ENCODE measurements at places on chromosomes 13 and 19. TPM values are rescaled to one million over a fixed set of nuclear protein-coding genes. Genes with fewer than 3 reads are reported as not detected.
A peak's percentile ranks its signal among the peaks of the same experiment; 100 is the strongest.

DNA sequence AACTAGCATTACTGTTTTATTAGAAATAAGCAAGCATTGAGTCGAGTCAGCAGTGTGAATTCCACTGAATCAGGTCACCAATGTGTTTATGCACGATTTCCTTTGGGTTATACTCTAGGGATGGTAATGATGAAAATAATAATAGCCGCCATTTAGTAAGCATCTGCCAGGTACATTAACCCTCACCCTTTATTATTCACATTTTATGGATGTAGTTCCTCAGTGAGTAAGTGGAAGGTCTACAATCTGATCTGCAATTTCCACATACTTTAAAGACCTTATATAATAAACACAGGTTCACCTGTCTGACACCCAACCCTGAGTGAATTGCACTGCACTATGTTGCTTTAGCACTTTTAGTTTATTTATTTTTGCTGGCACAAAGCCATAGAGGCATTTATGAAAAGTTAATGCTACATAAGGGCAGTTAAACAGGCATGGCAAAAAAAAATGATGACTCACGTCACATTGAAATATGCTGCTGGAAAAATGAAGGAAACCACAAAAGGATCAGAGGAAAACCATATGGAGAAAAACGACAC is 122.4 kb downstream of the TRPC4 start:
- no peak overlapping the region for H3K4me3 ChIP-seq
- no peak for DNase-seq
- H3K27ac ChIP-seq, result no peak overlapping the region
- no peaks in the 10 kb centered on the region for H3K36me3 ChIP-seq

GRCh38 chr19:11191273-11191755 is 6.0 kb downstream of the KANK2 start:
- no peak overlapping the region for H3K4me3 ChIP-seq
- no peaks in the 10 kb centered on the region for H3K27me3 ChIP-seq
- H3K4me1 ChIP-seq, result no peaks in the 10 kb centered on the region
- H3K36me3 ChIP-seq, result no peaks in the 10 kb centered on the region
- peak overlapping the region; percentile 5 for H3K27ac ChIP-seq

DNA sequence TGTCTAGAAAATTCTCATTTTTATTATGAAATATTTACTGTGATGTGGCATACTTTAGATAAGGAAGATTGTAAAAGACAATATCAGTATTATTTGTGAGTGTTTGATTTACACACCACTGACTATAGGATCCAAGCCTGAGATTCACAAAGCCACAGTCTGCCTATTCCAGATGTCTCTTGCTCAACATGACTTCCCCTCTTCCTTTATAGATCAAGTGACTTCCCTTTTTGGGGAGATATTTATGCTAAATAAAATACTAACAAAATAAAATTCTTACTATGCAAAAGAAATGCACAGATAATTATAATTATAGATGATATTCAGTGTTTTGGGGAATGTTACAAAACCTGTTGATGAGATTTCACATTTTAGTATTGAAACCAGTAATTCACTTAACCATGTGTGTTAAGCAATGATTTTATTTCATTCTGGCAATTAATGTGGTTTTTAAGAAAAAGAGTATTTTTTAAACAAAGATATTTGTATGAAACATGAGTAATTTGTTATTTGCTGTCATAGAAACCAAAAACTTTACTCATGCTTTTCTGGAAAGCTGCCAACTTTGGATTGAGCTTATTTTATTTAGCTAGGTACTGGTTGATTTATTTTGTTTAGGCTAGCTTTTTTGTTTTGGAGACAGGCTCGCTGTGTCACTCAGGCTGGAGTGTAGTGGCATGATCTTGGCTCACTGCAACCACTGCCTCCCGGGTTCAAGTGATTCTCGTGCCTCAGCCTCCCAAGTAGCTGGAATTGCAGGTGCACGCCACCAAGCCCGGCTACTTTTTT is 13.7 kb upstream of the GPR183 start:
- no peak overlapping the region for H3K27ac ChIP-seq
- H3K27me3 ChIP-seq, result no peaks in the 10 kb centered on the region
- no peaks in the 10 kb centered on the region for H3K4me1 ChIP-seq
- no peak overlapping the region for H3K4me3 ChIP-seq

GRCh38 chr19:4816202-4816949 is 15.1 kb downstream of the TICAM1 start:
- DNase-seq, result no peak
- no peaks in the 10 kb centered on the region for H3K36me3 ChIP-seq
- H3K4me1 ChIP-seq, result no peaks in the 10 kb centered on the region
- no peaks in the 10 kb centered on the region for H3K27me3 ChIP-seq
- H3K4me3 ChIP-seq, result no peak overlapping the region

Gene HCN2
- 0.14 TPM for total RNA-seq

DNA sequence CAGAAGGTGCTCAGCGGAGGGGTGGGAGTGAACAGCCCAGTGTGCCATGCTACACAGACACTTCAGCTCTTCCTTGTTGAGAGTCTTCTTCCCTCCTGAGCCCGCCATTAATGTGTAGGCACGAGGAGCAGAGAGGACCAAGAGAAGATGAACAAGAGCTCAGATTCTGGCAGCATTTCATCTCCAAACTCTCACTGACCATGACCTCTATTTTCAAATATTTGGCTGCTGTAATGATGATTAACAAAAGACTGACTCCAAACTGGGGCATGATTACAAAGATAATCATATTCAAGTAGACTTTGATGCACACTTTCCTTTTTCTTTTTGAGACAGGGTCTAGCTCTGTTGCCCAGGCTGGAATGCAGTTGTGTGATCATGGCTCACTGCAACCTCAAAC is 236.5 kb downstream of the DCLK1 start:
- no peak for DNase-seq
- H3K27me3 ChIP-seq, result no peaks in the 10 kb centered on the region
- H3K36me3 ChIP-seq, result no peaks in the 10 kb centered on the region
- no peaks in the 10 kb centered on the region for H3K4me1 ChIP-seq
- no peak overlapping the region for H3K27ac ChIP-seq

DNA sequence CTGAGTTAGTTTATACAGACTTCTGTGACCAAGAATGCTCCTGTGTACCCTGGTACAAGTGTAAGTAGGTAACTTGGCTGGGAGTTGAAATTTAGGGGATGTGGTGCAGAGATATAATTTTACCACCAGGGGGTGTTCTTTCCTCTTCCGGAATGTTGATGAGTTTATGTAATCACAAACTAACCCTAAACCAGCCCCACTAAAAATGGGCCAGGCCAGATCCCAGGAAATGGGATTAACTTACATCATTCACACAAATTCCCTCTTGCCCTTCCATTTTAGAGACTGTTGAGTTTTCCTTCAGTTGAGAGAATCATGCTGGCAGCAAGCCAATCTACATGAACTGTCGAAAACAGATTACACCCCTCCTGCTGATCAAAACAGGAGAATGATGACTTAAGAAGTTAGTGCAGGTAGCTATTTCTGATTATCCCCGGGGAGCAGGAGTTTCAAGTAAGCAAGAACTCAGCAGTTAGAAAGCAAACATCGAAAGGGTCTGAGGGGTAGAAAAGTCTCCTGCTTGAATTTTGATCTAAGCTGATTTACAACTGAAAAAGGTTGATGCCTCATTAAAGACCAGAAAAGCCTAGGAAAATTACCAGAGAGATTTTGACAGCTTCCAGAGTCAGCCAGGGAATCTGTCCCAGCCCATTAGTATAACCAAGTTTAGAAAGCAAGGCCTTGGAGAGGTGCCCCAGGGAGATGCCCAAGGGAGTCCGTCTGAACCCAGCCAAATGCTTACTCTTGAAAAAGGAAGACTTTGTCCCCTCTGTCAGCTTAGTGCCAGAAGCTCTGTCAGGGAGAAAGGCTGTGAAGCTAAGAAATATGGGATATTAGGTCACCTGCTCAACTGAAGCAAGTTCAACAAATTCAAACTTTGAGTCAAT is 32.3 kb upstream of the MED4 start:
- DNase-seq, result peak; percentile 23
- peak overlapping the region; percentile 59 for H3K27ac ChIP-seq
- no peaks in the 10 kb centered on the region for H3K27me3 ChIP-seq
- no peak overlapping the region for H3K4me3 ChIP-seq
- peaks cover 14% of the 10 kb centered on the region for H3K4me1 ChIP-seq

DNA sequence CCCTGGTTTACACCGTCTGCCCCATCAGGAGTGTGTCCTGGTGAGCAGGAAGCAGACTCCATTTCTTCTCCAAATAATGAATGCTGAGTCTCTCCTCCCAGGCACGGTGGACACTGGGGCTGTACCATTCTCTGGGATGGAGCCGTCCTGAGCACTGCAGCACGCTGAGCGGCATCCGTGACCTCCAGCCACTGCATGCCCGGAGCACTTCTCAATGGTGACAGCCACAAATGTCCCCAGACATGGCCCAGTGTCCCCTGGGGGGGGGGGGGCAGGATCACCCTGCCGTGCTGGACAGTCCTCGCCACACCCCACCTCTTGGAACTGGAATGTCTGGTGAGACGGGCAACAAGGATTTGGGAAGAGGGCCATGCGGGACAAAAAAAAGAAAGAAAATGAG is 37.4 kb downstream of the GNG7 start:
- no peaks in the 10 kb centered on the region for H3K36me3 ChIP-seq
- H3K4me3 ChIP-seq, result no peak overlapping the region
- no peaks in the 10 kb centered on the region for H3K27me3 ChIP-seq
- H3K4me1 ChIP-seq, result no peaks in the 10 kb centered on the region

GRCh38 chr19:46860846-46861690 is at the start of gene ARHGAP35:
Gene ARHGAP35, plus strand, starts transcription at chr19:46860997. Its CDS starts 57,679 bp downstream, at chr19:46918676.
- peaks cover 21% of the 10 kb centered on the region for H3K4me1 ChIP-seq
- H3K27ac ChIP-seq, result peak within 1 kb of the TSS; percentile 98
- H3K4me3 ChIP-seq, result peak within 1 kb of the TSS; percentile 92
- no peaks in the 10 kb centered on the region for H3K27me3 ChIP-seq
- no peaks in the 10 kb centered on the region for H3K36me3 ChIP-seq

GRCh38 chr19:17824339-17824738 is 3.0 kb upstream of the INSL3 start:
- DNase-seq, result no peak
- no peaks in the 10 kb centered on the region for H3K4me1 ChIP-seq
- H3K4me3 ChIP-seq, result no peak overlapping the region
- no peaks in the 10 kb centered on the region for H3K36me3 ChIP-seq

- no peaks in the 10 kb centered on the region for H3K27me3 ChIP-seq
- DNase-seq, result no peak
Measured at GRCh38 chr13:81781471-81781870, 1440.5 kb upstream of the SPRY2 start.

GRCh38 chr13:30292325-30292724 is 15.0 kb downstream of the KATNAL1 start:
- no peak for DNase-seq
- no peaks in the 10 kb centered on the region for H3K4me1 ChIP-seq
- H3K27me3 ChIP-seq, result no peaks in the 10 kb centered on the region
- H3K36me3 ChIP-seq, result no peaks in the 10 kb centered on the region

DNA sequence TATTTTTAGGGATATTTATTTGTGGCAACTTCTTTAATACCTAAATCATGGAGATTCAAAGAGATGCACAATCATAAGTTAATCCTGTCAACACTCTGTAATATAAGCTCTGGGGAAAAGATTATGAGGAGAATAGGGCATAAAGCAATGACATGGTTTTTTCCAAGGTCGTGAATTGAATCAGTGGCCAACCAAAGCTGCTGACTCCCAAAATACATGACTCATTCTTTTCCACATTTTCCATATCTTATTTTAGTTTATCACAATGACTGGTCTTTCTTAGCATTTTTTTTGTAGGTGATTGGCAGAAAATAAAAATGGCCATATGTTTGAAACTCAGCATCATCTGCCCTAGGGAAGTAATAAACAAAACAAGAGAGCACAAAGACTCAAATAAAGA is 28.5 kb upstream of the RBM26 start:
- DNase-seq, result no peak
- H3K36me3 ChIP-seq, result no peaks in the 10 kb centered on the region
- no peaks in the 10 kb centered on the region for H3K4me1 ChIP-seq

Gene FXYD3
- total RNA-seq, result 1,352 TPM

- no peak for DNase-seq
- H3K27ac ChIP-seq, result no peak overlapping the region
- no peaks in the 10 kb centered on the region for H3K27me3 ChIP-seq
- no peak overlapping the region for H3K4me3 ChIP-seq
Measured at GRCh38 chr13:32581177-32581786, 5.0 kb upstream of the PDS5B start.

GRCh38 chr13:97802213-97802612 is 151.3 kb upstream of the IPO5 start:
- DNase-seq, result no peak
- H3K4me1 ChIP-seq, result no peaks in the 10 kb centered on the region
- H3K27me3 ChIP-seq, result no peaks in the 10 kb centered on the region
- H3K36me3 ChIP-seq, result no peaks in the 10 kb centered on the region
- no peak overlapping the region for H3K27ac ChIP-seq

- no peaks in the 10 kb centered on the region for H3K4me1 ChIP-seq
- no peak overlapping the region for H3K4me3 ChIP-seq
- no peak for DNase-seq
- H3K27me3 ChIP-seq, result no peaks in the 10 kb centered on the region
Measured at GRCh38 chr13:89205856-89206520, 1534.8 kb downstream of the SLITRK5 start.

Measured in prostate gland (tissue), 2 donors.